IMR-90 (cell line): ENCODE measurements at places on chromosomes 3 and 15. TPM values are rescaled to one million over a fixed set of nuclear protein-coding genes. Genes with fewer than 3 reads are reported as not detected.

- DNase-seq = no peak
Measured at GRCh38 chr15:68500363-68501258, 68.6 kb upstream of the ITGA11 start.

Gene MED12L
- total RNA-seq = 0.18 and 0.28 TPM in 2 replicates

- no peak for DNase-seq
Measured at GRCh38 chr3:114218006-114218405, 19.4 kb downstream of the ZNF80 start.

DNA sequence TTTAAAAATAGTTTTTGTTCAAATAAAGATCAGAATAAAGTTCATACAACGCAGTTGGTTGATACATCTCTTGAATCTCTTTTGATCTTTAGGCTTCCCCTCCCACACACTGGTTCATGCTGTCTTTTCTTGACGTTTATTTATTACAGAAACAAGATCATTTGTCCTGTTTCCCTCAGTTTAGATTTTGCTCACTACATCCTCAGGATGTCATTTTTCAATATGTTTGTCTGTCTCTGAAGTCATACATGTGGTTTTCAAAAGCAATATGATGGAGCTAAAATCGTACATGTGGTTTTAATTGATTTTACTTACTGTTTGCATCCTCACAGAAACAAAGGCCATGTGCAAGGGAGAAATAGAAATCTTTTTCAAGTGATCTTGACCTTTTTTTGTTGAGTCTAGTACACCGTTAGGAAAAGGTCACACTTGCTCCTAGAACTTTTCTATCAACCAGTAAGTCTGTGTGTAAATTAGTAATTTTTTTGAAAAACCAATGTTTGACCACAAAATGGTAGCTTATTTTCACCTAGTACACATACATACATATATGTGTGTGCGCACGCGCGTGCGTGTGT lies 63.7 kb upstream of the SENP5 start:
- no peak for DNase-seq
